ENCODE measurements at places on chromosomes 7 and 10. TPM values are rescaled to one million over a fixed set of nuclear protein-coding genes. Genes with fewer than 3 reads are reported as not detected.
A peak's percentile ranks its signal among the peaks of the same experiment; 100 is the strongest.

The GIMAP8 gene
- 7.7 TPM for total RNA-seq

The FKBP9 gene
- total RNA-seq: 0.37 TPM

The CAV2 gene
- not detected for total RNA-seq

The ZNF789 gene
- total RNA-seq: 18.9 TPM

The PSTK gene
- total RNA-seq: 2.9 TPM

The MRC1 gene
- total RNA-seq: 0.05 TPM

DNA sequence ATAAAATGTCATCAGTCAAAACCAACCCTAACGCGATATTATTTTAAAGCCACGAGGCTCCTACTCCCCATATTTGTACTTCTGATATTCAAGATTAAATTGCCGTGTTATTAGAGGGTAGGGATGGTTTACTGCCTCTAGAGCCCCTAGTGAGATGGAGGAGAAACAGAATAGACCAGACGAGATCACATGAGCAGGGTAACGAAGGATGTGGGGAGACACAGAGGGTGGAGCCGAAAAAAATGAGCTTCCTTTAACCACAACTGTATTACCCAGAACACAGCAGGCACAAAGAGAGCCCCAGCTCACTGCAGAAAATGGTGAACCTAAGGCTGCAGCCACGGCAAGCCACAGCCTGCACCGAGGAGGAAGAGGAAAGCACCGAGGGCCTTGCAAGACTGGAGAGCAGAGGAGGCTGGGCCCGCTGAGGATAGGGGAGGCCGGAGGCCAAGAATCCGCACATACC is 14.3 kb downstream of the ZC3HAV1 start:
- peak; percentile 80 for DNase-seq

DNA sequence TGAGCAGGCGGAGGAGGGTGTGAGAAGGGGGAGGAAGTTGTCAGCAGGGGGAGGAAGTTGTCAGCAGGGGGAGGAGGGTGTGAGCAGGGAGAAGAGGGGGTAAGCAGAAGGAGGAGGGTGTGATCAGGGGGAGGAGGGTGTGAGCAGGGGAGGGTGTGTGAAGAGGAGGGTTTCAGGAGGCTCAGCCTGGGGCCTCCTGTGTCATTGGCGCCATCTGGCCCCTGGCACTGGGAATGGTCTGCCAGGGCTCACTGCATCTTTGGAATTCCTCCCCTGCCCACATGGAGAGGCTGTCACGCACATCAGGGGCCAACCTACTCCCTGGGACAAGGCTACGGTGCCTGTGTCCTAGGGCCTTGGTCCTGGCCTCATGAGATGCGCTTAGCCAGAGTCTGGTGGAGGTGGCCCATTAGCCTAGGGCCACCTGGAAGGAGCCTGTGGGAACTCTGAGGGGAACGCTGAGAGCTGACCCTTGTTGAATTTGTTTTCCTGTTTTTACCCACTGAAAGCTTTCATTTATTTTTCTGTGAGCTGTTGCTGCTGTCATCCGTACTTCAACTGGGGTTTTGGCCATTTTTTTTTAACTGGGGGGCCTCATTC is 18.0 kb downstream of the CAMK2B start:
- DNase-seq: peak; percentile 61

DNA sequence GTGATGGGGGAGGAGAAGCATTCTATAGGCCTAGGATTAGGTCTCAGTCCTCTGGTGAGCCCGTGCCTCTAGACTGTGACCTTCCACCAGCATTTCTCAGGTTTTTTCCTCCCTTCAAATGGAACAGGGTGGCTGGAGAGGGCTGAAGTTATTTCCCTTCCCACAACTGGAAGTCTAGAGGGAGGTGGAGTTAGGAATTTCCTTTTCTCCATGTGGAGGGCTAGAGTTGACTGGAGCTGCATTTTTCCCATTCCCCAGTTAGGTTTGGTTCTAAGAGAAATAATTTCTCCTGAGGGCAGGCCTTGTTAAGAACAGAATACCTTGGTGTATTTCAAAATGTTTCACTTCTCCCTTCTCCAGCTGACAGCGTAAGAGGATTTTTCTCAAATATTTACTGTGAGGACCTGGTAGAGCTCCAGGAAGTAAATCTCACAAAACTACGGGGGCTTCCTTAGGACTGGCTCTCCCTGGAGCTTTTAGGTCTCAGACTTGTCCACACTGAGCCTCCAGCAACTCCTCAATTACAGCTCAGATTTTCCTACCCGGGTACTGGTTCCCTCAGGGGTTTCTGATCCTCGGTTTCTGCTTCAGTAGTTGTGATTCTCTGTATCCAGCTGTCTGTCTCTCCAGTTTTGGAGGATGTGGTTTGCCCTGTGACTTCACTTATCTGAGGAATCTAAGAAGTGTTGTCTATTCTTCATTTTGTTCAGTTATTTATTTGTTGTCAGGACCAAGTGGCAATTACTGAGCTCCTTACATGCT is 6.0 kb upstream of the REEP3 start:
- DNase-seq: peak; percentile 37

DNA sequence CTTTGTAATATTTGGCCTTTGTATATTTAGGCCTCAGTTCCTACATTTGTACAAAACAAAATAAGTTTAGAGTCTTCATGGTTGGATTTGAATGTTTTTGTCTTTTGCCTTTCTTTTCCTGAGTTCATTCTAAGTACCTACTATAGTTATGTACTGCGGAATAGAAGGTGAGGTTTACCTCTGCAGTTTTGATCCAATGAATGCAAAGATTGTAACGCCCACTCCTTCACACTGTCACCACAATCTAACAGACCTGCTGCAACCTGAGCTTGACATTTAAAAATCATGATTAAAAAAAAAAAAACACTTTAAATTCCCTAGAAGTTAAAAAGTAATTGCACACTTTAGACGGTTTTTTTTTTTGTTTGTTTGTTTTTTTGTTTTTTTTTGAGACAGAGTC is 145.0 kb downstream of the CALCR start:
- DNase-seq: no peak

GRCh38 chr7:90715067-90715466 is 118.9 kb downstream of the CDK14 start:
- no peak for DNase-seq

GRCh38 chr7:33722383-33723101 is 182.8 kb upstream of the BMPER start:
- DNase-seq: no peak

- no peak for DNase-seq
Observed at GRCh38 chr10:61313460-61313859, 139.7 kb downstream of the TMEM26 start.

GRCh38 chr10:125203186-125203800 is 42.9 kb upstream of the CTBP2 start:
- no peak for DNase-seq
